ENCODE measurements at places on chromosomes 7 and 10. TPM values are rescaled to one million over a fixed set of nuclear protein-coding genes. Genes with fewer than 3 reads are reported as not detected.

LDB1 gene
- total RNA-seq: 42.6 TPM

PRSS37 gene
- total RNA-seq: not detected

LRRN3 gene
- total RNA-seq: not detected

TEX47 gene
- not detected for total RNA-seq

NUTM2B gene
- total RNA-seq: 0.33 TPM

PCLO gene
- total RNA-seq: 5.3 TPM

OR2A1 gene
- total RNA-seq: not detected

SEPTIN7 gene
- 140 TPM for total RNA-seq

CALHM1 gene
- not detected for total RNA-seq

CASTOR2 gene
- 10.2 TPM for total RNA-seq

Measured in dermis lymphatic vessel endothelial cell (primary cell).